ENCODE measurements at places on chromosomes 2 and 18.

GRCh38 chr2:26187537-26188104 is 14.7 kb downstream of the GAREM2 start:
- no peak for DNase-seq

GRCh38 chr2:230678451-230678850 is 34.2 kb upstream of the CAB39 start:
- DNase-seq: no peak

- DNase-seq: no peak
These were observed 853 bp upstream of the OSBPL6 start for GRCh38 chr2:178193496-178193822.

- DNase-seq: no peak
These were observed 59.9 kb downstream of the PDE11A start for GRCh38 chr2:178012639-178013038.

- no peak for DNase-seq
These were observed 73.3 kb downstream of the PIK3C3 start for GRCh38 chr18:42028247-42028832.

GRCh38 chr2:9758741-9759140 is 84.5 kb upstream of the TAF1B start:
- DNase-seq: no peak

DNA sequence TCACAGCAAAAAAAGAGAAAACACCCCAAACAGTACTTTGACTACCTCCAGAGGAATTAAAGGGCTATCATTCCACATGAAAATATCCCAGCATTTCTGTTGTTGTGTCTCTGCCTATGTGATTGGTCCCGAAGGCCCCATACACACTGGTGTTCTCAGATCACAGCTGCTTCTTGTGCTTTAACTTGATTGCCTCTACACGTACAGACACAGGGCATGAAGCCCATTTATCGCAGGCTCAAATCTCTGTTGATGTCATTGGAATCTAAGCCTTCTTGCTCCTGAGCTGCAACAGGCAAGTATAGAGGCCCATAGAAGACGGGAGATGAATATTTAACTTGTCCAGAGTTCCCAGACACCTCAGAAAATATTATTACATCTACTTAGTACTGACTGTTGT is 405.2 kb downstream of the NCKAP5 start:
- no peak for DNase-seq

DNA sequence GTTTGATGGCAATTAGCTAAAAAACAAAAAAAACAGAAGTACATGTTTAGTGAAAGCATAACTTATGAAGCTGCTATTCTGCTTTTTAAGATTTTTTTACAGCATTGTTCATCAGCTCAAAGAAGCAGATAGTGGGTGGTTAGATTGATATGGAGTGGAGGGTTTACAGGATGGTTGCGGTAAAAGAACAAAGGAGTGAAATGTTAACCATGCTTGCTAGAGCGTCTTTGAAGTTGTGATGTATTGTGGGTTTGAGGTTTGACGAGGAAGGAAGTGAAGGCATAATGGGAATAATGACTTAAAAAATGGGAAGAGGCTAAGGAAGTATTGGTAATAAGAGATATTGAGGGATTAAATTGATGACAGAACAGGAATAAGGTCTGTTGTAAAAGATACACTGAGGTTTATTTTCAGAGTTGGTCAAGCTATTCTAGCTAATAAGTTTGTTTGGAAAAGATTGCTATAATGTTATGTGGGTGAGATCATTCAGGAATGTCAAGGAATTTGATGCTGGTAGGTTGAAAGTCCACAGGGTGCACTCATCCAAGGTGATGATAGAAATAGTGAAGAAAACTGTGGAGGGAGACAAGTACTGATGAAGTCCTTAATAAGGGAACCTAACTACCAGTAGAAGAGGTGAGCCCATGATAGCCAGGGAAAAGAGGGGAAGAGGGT is 14.6 kb downstream of the SPOPL start:
- DNase-seq: no peak

DNA sequence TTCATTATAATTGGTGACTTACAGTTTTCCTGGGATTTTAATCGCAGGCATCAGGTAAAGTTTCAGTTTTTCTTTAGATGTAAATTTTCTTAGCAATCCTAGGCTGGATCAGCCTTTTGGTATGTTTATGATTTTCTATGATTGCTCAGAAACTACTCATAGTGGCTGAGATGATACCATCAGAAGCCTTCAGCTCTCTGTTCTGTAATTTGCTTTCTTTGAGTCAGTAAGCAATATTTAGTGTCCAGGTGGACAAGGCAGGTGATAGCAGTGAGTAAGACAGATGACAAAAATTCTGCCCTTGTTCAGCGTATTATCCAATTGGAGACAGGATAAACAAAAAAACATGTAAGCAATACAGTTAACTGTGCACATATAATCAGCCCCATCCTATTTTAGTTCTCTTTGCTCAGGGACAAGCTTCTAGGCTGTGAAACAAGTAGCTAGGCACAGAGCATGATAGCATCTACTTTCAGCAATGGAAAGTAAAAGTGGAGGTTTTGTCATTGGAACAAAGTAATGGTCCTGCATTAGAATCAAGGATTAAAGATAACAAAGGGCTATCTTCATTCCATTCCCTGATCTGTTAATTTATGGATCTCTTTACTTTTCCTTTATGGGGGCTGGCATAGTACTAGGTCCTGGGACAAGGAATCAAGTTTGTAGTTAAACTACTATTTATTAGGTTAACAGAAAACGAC is 100.8 kb downstream of the EPC2 start:
- DNase-seq: no peak

GRCh38 chr2:174595891-174596397 is 1.7 kb downstream of the WIPF1 start:
- no peak for DNase-seq

Measured in cortex of kidney (tissue), 1 donor.